ENCODE measurements at places on chromosomes 2 and 18.

DNA sequence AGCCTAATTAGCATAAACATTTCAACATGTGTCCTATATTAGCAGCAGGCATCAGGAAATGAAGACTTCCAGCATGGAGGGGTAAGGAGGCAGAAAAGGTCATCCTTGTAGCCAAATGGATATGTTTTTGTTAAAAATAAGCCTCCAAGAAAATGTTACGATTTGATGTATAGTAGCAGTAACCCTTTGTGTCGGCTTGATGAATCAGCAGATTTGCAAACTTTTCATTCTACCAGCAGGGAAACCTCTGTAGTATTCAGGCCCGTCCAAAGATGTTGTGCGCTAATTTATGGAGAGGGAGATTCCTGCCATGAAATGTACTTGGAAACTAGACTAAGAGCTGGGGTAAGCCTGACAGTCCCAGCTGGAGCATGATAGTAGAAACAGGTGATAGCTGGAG is 780.8 kb upstream of the KLHL29 start:
- no peak for DNase-seq

- DNase-seq, result no peak
Measured at GRCh38 chr2:1738646-1739302, 5.5 kb downstream of the PXDN start.

GRCh38 chr2:105437708-105438103 is 38.9 kb upstream of the FHL2 start:
- no peak for DNase-seq

GRCh38 chr2:137870682-137871081 is 93.6 kb upstream of the HNMT start:
- no peak for DNase-seq

DNA sequence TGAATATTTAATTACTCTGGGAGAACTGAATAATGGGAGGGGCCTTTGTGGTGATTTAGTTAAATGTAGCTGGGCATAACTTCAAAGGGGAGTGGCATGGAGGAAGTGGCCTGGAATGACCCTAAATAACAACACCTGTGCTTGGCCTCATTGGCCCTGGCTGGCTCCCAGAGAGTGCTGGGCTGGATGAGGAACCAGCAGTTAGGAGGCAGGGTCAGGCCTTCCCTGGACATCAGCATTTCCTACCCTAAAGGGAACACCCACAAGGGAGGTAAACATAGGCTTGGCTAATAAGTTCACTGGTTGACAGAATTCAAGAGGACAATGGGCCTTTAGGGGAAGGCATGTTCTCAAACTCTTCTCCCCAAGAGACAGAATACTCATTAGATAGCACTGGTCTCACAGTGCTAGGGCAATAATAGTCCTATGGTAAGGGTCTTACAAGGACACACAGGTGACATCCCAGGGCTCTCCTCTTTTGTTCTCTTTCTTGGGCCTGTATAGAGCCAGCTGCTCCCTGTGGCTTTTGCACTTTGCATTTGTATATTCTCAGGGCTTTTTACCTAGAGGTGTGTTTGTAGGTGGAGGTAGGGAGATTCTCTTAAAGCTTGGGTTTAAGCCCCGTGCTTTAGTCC is 106.8 kb downstream of the ZNF519 start:
- no peak for DNase-seq

DNA sequence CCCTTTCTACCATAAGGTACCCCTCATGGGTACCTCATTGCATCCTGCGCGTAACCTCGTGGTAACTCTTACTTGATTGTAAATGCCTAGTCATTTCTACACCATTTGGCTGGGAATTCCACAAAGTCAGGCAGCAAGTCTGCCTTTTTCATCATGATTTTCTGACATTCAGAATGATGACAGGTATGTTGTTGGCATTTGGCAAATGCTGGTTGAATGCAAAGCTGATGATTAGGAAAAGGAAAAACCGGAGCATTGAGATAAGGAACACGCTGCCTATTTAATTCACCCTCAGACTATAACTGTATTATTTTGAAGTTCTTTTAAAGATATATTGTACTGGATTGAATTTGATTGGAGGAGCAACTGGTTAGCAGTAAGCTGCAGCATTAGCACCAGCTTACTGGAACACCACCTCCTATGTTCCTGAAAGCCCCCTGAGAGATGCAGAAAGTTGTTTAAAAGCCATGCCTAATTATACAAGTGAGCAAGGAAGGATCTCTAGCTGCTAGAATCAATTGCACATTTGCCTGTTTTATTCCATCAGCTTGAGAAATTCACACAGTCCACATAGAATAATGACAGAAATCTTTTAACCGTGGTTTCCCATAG is 520.1 kb downstream of the LRP1B start:
- DNase-seq, result no peak

- DNase-seq, result peak; percentile 15
Measured at GRCh38 chr18:24514439-24514838, 54.0 kb downstream of the HRH4 start.
